ENCODE measurements at places on chromosomes 2 and 18. TPM values are rescaled to one million over a fixed set of nuclear protein-coding genes. Genes with fewer than 3 reads are reported as not detected.

DNA sequence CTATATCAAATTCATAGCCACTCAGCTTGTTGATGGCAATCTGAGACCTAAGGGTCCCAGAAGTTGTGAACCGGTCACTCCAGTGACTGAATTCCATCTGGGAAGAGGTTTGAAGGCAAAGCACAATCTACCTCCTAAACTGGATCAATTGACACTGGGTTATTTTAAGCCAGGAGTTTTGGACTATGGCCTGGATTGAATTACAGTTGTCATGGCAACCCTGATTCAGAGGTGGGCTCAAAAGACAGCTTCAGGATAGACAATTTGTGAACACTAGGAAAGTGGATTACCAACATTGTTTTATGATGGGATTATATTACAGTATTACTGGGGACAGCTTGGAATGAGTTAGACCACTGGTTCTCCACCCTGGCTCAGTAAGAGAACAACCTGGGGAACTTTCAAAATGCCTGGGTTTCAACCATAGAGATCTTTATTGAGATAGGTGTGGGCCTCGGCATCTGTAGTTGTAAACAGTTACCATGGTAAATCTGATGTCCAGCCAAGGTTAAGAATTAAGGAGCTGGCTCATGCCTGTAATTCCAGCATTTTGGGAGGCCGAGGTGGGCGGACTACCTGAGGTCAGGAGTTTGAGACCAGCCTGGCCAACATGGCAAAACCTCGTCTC is 58.8 kb downstream of the MFSD6 start:
- DNase-seq = no peak

- DNase-seq = no peak
Observed at GRCh38 chr2:44813658-44814057, 127.8 kb upstream of the SIX3 start.

GRCh38 chr2:180573951-180574350 is 406.5 kb upstream of the UBE2E3 start:
- DNase-seq = no peak

DNA sequence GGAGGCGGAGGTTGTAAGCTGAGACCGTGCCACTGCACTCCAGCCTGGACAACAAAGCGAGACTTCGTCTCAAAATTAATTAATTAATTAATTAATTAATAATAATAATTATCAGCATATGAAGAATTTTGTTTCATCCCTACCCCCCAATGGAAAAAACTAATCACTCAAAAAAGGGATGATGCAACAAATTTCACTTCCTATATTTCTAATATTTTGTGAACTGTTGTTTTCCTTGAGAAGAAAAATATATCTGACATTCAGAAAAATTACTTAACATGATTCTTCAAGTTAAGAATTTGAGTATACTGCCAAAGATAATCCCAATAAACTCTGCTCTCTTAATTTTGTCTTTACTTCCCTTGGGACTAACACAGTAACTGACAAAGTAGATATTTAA is 28.1 kb downstream of the EXOC6B start:
- no peak for DNase-seq

DNA sequence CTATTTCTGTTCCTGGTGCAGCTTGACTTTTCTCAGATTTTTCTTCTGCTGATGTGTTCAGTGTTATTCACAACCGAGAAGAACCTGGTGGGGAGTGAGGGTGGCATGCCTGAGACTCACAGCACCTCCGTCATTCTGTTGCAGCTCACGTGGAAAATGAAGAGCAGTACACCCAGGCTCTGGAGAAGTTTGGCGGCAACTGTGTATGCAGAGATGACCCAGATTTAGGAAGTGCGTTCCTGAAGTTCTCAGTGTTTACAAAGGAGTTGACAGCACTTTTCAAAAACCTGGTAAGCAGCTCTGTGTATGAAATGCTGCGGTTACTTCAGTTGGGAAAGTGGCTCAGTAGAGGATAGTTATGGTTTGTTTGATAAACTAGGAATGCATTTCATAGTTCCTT is 90.5 kb downstream of the ASAP2 start:
- no peak for DNase-seq

- no peak for DNase-seq
Observed at GRCh38 chr18:23924813-23925212, 89.7 kb upstream of the TTC39C start.

GRCh38 chr2:55112229-55113031 is 62.2 kb upstream of the RTN4 start:
- DNase-seq = no peak

GRCh38 chr2:219656526-219656925 is 29.1 kb downstream of the SLC4A3 start:
- DNase-seq = no peak

- DNase-seq = no peak
Observed at GRCh38 chr18:11367351-11367750, 218.0 kb upstream of the PIEZO2 start.

- no peak for DNase-seq
Observed at GRCh38 chr2:225177098-225177497, 134.8 kb upstream of the DOCK10 start.

GRCh38 chr2:19299032-19299431 is 59.4 kb downstream of the OSR1 start:
- DNase-seq = no peak

- no peak for DNase-seq
Observed at GRCh38 chr2:31008561-31009114, 129.6 kb downstream of the GALNT14 start.

DNA sequence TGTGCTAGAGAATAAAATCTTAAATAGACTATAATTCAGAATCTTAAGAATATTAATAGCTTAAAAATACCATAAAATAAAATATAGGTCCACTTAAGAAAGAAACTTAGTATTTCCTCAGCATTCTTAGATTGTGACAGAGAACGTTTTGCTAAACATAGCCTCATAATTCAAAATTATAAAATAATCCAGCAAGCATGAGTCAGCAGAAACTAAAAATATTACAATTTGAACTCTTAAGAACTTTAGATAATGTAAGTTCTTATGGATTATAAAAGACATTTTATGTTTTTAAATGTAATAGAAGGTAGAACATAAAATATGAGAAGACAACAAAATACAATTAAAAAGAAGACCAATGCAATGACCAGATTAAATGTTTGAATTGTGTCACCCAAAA is 164.5 kb upstream of the MC4R start:
- no peak for DNase-seq

DNA sequence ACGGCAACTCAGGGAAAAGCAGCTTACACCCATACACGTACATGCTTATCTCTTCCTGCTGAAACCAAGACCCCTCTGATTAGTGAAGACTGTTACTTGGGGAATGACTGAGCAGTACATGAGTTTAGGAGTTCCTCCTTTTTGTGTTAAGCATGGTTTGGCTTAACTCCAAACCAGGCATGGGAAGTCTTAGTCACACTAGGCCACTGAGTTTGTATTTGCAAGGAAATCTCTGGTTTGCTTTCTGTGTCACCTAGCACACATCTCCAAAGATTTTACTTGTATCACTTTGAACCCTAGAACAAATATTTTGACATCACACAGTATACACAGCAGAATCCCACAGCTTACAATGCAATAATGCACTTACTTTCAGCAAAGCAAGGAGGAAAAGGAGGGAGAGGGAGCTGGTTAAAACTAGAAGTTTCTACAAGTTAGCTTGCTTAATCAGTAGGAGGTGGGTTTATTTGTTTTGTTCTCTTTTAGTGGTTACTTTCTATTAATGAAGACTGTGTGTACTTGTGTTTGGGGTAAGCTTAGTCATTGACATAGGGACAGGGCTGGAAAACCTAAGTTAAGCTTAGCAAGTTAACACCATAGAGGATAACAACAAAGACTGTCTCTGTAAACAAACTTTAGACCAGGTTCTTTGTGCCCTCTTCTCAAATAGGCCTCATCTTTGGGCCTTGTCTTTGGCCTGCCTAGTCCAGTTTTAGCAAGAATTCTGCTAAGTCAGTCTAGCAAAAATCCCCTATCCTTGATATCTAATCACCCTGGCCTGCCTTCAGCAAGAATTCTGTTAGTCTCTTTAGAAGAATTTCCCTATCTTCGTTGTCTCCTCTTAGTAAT is 219.4 kb downstream of the MREG start:
- peak; percentile 84 for DNase-seq

DNA sequence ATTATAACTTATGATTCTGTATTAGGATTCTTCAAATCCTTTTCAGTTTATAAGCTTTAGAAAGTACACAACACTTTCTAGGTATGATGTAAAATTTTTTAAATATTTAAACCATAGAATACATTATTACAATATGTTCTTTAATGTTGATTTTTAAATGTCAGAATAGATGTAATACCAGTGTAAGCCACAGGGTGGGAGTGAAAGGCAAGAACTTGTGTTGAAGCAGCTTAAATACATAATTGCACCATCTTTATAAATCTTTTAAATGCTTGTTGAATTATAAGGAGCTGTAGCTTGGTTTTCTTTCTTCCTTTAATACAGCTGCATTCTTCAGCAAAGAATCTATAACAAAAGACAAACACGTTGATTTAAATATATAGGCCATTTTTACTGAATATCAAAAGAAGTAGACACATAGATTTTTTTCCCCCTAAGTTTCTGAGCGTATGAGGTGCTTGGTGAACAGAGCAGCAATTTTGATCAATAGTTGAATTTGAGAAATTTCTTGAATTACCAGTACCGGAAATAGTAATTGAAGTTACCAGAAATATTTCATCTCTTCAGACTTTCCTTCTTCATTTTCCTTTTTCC is 63.0 kb downstream of the TANK start:
- DNase-seq = no peak

GRCh38 chr18:72700961-72701710 is 157.0 kb upstream of the CBLN2 start:
- no peak for DNase-seq

DNA sequence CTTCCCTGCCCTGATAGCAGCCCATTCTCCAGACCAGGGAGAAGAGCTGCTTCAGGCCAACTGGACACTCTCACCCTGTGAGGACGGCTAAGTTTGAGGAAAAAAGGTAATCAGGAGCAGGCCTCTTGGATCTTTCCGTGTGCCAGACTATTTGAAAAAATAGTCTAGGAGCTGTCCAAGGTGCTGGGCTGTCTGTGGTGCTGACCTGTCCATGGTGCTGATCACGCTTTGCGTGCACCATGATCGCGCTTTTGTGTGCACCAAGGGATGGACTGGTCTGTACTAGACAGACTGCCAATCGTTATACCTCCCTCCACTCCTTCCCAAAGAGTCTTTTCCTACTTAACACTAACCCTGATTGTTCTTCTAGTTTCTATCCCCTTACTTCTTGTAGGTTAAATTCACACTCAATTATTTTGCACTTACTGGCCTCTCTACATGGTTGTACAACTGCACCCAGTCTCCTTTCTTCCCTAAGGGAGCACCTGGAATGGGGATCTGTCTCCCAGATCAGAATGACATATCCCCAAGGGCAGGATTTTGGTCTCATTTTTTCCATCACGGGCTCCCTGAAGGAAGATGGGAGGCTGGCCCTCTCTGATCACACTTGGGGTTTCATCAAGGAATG is 295.4 kb downstream of the CELF4 start:
- DNase-seq = no peak

DNA sequence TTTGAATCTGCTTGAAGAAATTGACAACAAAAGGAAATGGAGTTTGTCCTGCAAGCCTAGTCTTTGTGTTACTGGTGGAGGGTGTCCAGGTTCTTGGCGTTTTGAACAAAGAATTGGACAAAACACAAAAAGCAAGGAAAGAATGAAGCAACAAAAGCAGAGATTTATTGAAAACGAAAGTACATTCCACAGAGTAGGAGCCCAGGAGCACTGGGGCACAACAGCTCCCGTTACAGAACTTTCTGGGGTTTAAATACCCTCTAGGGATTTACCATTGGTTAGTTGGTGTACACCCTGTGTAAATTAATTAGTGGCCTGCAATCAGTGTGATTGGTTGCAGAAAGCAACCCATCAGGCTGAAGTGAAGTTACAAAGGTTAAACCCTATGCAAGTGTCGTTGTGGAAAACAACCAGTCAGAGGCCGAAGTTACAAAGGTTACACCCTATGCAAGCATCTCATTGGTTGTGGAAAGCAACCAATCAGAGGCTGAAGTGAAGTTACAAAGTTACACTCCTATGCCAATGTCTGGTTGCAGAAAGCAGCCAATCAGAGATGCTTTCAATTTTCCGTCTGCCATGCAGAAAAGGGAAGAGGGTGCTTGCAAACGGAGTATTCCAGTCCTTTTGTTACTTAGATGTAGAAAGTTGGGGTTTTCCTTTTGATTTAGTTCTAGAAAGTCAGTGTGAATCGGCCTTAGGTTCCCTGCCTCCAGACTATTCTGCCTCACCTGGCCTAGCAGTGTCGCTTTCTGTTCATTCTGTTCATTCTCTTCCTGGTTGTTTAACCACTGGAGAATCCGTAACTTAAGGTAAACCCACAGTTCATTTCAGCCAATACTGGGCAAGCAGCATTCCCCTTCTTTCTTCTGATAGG is 47.6 kb upstream of the PTH2R start:
- no peak for DNase-seq

GRCh38 chr2:47735136-47735869 is 47.6 kb upstream of the MSH6 start:
- DNase-seq = no peak

DNA sequence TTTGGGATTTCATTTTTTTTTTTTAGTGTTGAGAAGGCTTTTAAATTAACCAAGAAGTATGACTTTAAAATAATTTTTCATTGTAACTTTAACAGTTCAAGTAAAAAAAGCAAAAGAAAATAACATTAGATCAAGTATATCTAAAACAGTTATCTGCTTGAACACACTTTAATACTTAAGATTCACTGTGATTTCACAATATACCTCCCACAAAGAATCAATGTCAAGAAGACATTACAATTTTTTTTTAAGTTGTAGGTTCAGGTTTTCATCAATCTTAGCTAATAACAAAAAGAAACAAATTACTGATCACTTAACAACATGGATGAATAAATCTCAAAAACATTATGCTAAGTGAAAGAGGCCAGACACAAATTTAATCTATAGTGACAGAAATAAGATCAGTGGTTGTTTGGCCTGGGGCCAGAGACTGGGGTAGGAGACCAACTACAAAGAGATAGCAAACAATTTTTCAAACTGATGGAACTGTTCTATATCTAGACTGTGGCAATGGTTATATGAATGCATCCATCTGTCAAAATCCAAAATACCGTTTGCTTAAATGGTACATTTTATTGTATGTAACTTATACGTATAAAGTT is 74.8 kb upstream of the FRZB start:
- no peak for DNase-seq

DNA sequence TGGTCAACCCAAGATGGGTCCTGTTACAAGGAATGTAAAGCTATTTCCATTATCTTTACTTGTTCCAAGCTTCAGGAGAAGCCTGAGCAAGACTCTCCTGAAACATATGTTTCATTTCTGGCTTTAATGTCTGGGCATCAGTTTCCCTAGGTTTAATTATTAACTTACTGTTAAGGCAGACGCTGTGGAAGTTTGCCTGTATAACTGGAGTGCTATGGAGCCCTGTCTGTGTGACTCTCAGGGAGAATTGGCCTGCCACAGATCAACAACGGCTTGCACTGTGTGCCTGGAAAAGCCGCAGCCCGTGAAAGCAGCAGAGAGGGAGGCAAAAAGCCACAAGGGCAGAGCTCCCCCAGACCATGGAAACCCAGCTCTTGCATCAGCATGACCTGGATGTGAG is 22.1 kb upstream of the LONRF2 start:
- no peak for DNase-seq

- no peak for DNase-seq
Observed at GRCh38 chr2:121476684-121477083, 54.0 kb upstream of the RNU4ATAC start.

- no peak for DNase-seq
Observed at GRCh38 chr18:61889541-61889940, 3.3 kb downstream of the RNF152 start.

Gene NRP2
- 82.0 TPM for total RNA-seq

Gene DHRS9
- total RNA-seq = 0.40 TPM

Gene RTP5
- not detected for total RNA-seq

Gene ZNF892
- 5.1 TPM for total RNA-seq

Gene FSHR
- total RNA-seq = not detected

Gene INO80D
- total RNA-seq = 8.7 TPM

Gene SLC11A1
- not detected for total RNA-seq

Gene MC2R
- not detected for total RNA-seq

Measured in pulmonary artery endothelial cell (primary cell).